ENCODE measurements at places on chromosomes 5 and 9.

GRCh38 chr5:79255786-79256557 is 20.0 kb downstream of the JMY start:
- DNase-seq: no peak

- peak; percentile 10 for DNase-seq
Measured at GRCh38 chr5:10307206-10308148, at the start of gene CMBL. TSS of gene CMBL (minus strand) at chr5:10307902. CDS start at chr5:10290762, 17,140 bp downstream.

DNA sequence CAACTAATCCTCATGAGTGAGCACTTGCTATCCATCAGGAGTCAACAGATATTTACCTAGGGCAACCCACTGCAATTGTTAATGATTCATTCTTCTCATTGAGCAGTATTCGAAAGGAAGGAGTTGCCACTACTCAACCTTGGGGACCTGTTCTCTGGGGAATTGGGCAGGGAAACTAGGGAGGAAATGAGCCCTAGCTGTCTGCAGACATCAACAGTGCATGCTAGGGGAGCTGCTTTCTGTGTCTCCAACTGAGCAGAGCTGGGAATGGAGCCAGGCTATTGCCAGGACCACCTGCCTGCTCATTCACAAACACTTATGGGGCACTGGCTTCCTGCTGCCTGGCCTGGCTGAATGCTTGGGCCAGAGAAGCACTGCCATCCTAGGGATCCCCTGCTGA is 183.4 kb downstream of the TMEM38B start:
- DNase-seq: no peak

DNA sequence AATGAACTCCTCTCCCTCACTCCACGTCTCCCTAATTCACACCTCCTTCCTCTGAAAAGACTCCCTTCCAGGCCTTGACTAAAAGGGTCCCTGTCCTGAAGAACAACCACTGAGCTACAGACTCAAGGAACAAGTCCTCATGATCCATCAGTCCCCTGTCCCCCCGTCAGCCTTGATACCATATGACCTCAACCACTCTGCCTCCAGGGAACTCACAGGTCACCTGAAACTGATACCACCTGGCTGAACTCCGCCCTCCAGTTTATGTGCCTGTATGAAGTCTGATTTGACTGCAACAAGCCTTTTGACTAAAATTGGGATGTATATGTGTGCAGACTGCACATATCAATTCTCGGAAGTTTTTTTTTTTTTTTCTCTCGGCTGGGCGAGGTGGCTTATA is 88.7 kb downstream of the UGCG start:
- no peak for DNase-seq

DNA sequence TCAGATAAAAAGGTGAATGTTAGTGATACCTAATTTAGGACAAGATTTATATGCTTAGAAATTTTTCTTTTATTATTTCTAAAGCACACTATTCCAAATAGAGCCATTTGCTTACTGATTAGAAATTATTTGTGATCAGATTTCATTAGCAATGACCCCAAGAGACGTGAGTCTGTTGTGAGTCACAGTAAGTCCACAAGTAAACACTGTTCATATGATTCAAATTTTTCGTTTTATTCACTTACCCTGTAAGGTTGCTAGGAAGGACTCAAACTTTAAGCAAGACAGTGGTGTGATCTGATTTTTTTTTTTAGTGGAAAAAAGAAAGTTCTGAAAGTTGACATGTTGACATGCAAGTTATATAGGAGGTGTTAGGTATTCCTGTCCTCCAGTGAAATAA is 1.2 kb downstream of the CARD6 start:
- DNase-seq: no peak

- no peak for DNase-seq
Measured at GRCh38 chr5:74460694-74461093, 179.8 kb downstream of the ENC1 start.

- no peak for DNase-seq
Measured at GRCh38 chr5:106759581-106759980, 911.2 kb downstream of the EFNA5 start.

DNA sequence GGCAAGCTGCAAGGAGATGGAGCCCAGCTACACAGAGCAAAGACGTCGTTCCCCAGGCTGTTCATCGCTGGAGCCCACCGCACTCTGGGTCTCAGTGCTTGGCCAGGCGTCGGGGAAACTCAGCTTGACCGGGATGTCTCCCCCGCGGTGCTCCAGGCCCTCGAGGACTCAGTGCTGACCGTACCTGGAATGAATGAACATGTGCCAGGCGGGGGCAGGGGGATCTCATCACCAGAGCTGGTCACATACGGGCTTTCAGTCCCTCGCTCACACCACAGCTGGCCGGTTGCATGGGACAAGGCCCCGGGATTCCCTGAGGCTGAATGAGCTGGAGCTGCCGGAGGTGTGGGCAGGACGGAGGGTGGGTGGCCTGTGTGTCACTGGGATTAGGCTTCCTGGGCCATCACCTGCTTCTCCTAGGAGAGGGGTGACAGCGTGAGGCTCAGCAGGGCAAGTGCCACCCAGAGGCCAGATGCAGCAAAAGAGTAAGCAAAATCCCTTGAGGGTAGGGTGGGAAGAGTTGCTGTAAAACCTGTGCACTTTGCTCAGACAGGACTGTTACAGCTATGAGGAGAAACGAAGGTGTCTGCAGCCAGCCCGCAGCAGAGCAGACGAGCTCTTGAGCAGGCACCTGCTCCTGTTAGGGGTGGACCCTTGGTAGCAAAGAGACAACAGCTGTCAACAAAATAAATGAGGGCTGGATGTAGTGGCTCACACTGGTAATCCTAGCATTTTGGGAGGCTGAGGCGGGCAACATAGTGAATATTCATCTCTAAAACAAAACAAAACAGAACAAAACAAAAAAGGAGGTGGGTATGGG is 70.7 kb upstream of the RAPGEF1 start:
- DNase-seq: no peak

- no peak for DNase-seq
Measured at GRCh38 chr5:100708645-100709171, 173.5 kb downstream of the FAM174A start.

All from stimulated activated CD4-positive, alpha-beta T cell treated with anti-CD3 and anti-CD28 coated beads, Interleukin-12 subunit alpha, Interleukin-12 subunit beta, amount 100 ng/mL, for 4 hours (primary cell).